ENCODE measurements at places on chromosomes 4 and X.

DNA sequence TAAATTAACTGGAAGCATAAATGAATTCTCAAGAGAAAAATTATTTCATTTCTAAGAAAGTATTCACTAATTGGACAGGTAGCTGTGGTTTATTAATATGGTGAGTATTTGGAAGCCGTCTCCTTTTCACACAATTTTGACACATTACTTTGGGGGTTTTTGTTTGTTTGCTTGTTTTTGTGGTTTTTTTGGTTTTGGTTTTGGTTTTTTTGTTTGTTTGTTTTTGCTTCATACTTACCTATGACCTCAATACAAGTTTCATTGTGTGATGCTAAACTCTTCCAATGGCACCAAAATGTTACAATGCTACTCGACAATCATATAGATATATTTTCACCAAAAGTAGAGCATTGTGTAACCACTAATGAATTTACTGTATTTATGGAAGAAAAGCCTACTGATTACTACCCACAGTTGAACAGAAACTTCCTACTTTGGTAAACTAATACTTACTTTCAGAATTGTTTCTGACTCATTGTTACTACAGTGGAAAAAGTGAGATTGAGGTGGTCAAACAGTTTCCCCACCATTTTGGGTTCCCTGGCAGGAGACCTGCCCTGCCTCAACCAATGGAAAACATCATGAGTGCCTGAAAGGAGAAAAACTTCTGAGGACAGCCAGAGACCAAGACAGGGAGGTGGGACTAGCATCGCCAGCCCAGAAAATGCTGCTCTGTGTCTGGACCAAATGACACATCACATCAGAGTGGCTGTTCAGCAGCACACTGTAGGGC, 443.1 kb downstream of the HNRNPD start:
- no peak for DNase-seq

GRCh38 chr4:3016961-3017360, 53.6 kb downstream of the GRK4 start:
- DNase-seq: no peak

GRCh38 chr4:2290488-2290887, 28.6 kb upstream of the MXD4 start:
- no peak for DNase-seq

GRCh38 chr4:156596706-156597329, 374.8 kb downstream of the PDGFC start:
- no peak for DNase-seq

DNA sequence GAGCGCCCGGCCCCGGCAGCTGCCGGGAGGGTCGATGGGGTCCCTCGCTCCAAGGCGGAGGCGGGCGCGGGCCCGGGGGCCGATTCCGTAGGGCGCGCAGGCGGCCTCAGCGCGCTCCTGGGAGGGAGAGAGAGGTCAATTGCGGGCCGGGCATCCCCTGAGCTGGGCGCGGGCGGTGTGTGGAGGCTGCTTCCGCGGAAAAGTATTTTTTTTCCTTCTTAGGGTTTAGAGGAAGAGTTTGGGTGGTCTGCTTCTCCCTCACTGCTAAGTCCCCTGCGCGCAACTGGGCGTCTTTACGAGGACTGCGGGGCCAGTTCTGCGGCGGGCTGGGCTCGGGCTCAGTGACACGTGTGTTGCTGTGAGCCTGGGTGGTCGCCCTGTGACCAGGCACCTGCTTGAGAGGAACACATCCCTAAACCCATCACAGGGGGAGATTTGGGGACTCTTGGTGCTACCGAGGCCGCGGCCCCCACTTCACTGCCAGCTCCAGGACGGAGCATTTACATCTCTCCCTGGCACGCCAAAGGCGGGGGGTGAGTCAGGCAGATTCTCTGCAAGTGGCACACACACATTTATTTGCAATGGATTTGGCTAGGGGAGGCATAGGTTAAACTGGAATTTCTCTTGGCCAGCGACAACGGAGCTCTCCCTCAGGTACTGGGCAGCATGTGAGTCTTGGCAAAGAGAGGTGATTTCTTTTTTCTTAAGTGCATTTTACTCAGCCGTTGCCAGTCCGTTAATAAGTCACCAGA, 151.2 kb upstream of the SLC4A4 start:
- no peak for DNase-seq

GRCh38 chrX:146967306-146967705, 152.8 kb upstream of the CXorf51A start:
- DNase-seq: no peak

- DNase-seq: no peak
Observed at GRCh38 chrX:85378461-85378860, 1.0 kb downstream of the POF1B start.

DNA sequence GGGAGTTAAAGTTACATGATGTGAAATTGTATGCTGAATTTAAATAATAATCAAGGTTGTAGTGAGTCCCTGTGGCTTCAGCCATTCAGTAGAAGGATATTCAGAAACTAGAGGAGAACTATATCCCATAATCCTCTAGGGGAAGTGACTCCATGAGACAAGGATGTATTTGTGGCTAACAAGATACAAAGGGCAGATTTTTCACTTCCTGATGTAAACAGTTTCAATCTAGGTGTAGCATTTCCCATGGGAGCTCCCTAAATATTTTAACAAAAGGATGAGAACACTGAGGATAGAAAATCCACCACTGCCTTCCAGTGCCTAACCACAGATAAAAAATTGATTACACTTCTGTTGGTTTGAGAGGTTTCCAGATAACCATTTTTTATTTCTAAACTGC, 435.4 kb upstream of the TENM3 start:
- DNase-seq: no peak

- no peak for DNase-seq
Observed at GRCh38 chr4:81179326-81179725, 35.7 kb downstream of the PRKG2 start.

DNA sequence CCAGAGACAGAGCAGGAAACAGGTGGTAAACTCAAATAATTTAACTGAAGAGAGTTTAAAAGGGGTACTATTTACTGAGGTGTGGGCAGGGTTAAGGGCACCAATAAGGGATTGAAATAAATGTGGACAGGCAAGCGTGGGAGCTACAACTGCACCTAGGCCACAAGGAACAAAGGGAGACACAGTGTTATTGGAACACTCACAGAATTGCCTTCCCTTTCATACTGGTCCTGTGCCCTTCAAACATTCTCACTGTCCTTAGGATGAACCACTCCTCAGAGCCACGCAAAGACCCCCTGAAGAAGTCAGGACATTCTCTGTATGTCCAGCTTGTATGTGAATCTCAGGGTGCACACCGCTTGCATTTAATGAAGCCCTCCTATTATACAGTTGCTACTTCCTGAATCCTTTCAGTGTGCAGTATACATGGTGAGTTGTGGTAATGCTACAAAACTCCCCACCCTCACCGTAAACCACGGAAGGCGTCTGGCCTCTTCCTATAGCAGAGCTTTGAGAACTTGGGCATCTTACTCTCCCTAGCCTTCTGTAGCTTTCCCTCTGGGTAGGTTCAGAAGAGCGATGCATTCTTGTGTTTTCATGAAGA, 9.6 kb upstream of the MRPL1 start:
- DNase-seq: no peak

GRCh38 chr4:112511093-112511802, 4.7 kb downstream of the NEUROG2 start:
- DNase-seq: no peak

GRCh38 chr4:77473509-77473908, 132.1 kb upstream of the CXCL13 start:
- DNase-seq: no peak

GRCh38 chr4:125663896-125664767, 349.4 kb downstream of the FAT4 start:
- DNase-seq: no peak

DNA sequence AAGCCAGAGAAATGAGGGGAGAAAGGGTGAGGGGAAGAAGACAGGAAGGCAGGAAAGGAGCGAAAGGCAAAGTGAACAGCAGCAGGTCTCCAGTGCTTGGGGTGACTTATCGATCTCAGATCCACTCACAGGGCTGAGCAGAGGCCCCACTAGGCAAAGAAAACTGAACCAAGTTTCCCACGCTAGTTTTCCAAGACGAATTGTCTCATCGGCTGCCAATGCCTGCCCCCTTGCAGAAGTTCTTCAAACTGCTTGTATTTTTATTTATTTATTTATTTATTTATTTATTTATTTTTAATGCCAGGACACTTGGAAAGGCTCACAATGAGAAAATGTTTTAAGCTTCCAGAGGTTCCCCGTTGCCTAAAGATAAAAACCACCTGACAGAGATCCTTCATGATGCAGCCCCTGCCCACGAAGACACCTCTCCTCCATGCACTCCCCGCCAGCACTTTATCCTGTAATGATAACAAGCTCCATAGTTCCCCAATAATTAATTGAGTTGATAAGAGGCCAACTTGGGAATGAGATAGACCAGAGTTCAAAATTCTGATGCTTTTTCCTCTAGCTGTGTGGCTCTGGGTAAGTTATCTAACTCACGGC, 43.2 kb downstream of the QDPR start:
- DNase-seq: no peak

GRCh38 chrX:134528960-134529359, 69.0 kb downstream of the HPRT1 start:
- no peak for DNase-seq

DNA sequence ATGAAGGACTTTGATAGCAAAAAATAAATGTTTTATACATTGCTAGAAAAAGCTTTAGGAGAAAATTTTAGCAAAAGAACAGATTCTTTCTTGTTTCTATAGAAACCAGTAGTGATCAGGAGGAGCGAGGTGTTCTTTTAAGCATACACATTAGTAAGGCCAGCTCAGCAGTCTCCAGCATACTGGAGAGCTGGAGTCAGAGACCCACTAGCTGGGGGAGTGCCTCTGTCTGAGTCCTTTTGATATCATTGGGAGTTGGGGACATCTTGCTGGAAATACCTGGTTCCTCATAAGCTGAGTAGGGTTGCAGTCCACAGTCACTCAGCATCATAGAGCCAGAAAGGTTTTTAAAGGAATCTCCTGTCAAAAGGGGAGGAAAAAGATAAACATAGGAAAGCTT, 67.4 kb downstream of the AFF2 start:
- no peak for DNase-seq

- no peak for DNase-seq
Observed at GRCh38 chr4:105758958-105759357, 50.4 kb downstream of the GSTCD start.

GRCh38 chrX:84993150-84993549, 10.5 kb upstream of the APOOL start:
- no peak for DNase-seq

DNA sequence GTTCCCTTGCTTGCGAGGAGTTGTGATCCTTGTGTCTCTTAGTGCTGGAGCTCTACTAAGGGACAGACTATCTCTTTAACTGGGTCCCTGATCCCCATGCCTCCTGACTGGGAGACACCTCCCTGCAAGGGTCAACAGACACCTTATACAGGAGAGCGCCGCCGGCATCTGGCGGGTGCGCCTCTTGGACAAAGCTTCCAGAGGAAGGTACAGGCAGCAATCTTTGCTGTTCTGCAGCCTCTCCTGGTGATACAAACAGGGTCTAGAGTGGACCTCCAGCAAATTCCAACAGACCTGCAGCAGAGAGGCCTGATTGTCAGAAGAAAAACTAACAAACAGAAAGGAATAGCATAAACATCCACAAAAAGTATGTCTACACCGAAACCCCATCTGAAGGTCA, 115.6 kb upstream of the ITM2A start:
- DNase-seq: no peak

DNA sequence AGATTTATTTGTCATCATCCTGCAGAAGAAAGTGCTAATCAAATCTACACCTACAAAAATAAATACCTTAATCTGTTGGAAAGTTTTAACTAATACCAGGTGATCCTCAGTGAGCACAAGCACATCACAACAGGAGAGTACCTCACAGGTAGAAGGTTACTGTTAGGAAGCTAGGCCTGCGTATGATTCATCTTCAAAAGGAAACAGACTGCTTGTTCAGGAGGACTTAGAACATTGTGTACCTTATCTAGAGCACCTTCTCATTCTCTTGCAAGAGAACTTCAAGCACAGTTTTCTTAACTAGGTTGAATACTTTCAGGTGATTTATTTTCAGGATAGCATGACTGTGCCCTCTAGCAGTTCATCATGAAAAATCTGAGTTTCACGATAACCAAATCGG, 54.2 kb downstream of the MND1 start:
- no peak for DNase-seq

- no peak for DNase-seq
Observed at GRCh38 chr4:84070289-84070688, 428.8 kb downstream of the NKX6-1 start.

DNA sequence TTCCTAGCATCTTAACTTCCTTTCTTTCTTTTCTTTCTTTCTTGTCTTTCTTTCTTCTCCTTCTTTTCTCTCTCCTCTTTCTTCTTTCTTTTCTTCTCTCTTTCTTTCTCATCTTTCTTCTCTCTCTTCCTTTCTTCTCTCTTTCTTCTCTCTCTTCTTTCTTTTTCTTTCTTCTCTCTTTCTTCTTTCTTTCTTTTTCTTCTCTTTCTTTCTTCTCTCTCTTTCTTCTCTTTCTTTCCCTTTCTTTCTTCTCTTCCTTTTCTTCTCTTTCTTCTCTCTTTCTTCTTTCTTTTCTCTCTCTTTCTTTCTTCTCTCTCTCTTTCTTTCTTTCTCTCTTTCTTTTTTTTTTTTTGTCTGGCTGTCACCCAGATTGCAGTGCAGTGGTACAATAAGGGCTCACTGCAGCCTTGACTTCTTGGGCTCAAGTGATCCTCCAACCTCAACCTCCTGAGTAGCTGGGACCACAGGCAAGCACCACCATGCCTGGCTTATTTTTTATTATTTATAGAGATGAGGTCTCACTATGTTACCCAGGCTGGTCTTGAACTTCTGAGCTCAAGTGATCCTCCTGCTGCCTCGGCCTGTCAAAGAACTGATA, 17.5 kb downstream of the NMU start:
- no peak for DNase-seq

- no peak for DNase-seq
Observed at GRCh38 chrX:103464072-103464773, 55.1 kb downstream of the RAB40A start.

DNA sequence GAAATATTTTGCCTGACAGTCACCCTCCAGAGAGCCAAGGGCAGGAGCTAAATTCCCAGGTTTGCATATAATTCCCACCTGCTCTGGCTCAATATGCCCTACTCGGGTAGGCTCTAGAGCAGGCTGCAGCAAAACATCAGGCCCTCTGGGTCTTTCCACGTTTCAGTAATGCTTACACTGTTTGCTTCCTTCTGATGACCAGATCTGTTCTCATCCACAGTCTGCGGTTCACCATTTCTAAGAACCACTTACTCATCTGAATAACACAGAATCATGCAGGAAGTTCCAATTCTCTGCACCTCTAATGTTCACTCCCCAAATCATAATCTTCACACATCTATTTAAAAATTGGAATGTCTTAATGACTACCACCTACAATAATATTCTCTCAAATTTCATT, 141.4 kb downstream of the PPP3CA start:
- DNase-seq: no peak

DNA sequence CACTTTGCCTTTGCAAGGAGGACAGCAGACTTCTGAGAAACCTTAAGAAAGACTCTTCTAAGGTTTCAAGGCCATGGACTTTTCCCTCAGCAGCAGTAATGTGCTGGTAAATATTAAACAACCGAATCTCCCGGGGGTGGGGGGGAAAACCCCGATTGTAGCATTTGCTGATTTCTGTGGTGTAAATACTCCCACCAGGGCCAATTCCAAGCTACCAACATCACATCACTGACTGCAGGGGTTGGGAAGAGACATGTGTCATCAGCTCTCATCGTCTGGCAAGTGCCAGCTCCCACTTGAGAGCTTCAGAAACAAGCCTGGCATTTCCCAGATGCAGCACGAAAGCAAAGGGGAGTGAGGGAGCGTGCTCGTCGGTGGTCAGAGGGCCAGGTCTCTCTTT, 101.2 kb downstream of the BCOR start:
- no peak for DNase-seq

- DNase-seq: no peak
Observed at GRCh38 chr4:184357165-184357564, 117.2 kb downstream of the IRF2 start.

GRCh38 chr4:182276210-182277109, 33.3 kb downstream of the TENM3 start:
- no peak for DNase-seq
